Small intestine (tissue), 16 donors: ENCODE measurements at places on chromosomes 4 and X. TPM values are rescaled to one million over a fixed set of nuclear protein-coding genes. Genes with fewer than 3 reads are reported as not detected.

Gene SLC7A11
- 0.22 TPM for polyA plus RNA-seq

Gene MTTP
- polyA plus RNA-seq, result 208 TPM

Gene NSUN7
- polyA plus RNA-seq, result 21.7 TPM

Gene PCDH10
- 0.31 TPM for polyA plus RNA-seq

Gene IL15
- polyA plus RNA-seq, result 16.3 TPM

Gene SLC16A2
- 0.45 TPM for polyA plus RNA-seq
